ENCODE measurements at places on chromosomes 3 and 15.
A peak's percentile ranks its signal among the peaks of the same experiment; 100 is the strongest.

GRCh38 chr15:45702041-45702440, 67.2 kb downstream of the SQOR start:
- no peak for DNase-seq

GRCh38 chr15:57436961-57437360, 60.7 kb downstream of the CGNL1 start:
- DNase-seq, result no peak

DNA sequence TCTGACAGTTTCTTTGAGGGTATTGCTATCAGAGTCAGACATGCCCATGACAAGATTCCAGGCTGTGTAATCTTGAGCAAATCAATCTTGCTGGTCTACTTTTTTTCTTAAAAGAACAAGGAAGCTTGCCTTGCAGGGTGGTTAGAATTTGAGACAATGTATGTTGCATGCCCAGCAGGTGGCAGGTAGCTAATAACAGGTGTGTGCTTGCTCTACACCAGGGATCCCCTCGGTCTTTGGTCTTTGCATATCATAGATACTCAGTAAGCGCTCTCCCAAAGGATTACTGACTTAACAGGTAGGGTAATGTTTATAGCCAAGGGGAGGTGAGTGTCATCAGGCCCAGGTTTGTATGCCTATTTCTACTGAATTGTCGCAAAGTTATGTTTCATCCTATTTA, 37.3 kb downstream of the CACNA1D start:
- no peak for DNase-seq

- DNase-seq, result no peak
Measured at GRCh38 chr15:98746375-98747155, 98.2 kb downstream of the IGF1R start.

GRCh38 chr15:77454951-77455350, 34.3 kb downstream of the HMG20A start:
- DNase-seq, result no peak

- no peak for DNase-seq
Measured at GRCh38 chr15:74155766-74156417, 17.6 kb upstream of the ISLR start.

DNA sequence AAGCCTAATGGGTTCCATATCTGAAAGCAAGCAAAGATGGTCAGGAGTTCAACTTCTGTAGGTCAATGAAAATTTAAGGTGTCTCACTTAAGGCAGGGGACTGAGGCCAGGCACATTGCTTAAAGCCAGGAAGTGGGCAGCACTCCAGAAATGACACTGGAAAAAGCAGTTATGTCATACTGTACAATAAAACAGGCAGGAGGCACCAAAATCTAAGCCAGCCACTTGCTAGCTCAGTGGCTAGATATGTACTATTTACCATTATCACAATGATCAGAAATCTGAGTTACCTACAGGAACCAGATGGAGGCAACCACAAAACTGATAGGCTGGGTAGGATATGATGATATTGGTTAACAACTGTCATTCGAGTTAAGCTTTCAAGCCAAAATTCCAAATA, 57.3 kb downstream of the FRMD5 start:
- no peak for DNase-seq

DNA sequence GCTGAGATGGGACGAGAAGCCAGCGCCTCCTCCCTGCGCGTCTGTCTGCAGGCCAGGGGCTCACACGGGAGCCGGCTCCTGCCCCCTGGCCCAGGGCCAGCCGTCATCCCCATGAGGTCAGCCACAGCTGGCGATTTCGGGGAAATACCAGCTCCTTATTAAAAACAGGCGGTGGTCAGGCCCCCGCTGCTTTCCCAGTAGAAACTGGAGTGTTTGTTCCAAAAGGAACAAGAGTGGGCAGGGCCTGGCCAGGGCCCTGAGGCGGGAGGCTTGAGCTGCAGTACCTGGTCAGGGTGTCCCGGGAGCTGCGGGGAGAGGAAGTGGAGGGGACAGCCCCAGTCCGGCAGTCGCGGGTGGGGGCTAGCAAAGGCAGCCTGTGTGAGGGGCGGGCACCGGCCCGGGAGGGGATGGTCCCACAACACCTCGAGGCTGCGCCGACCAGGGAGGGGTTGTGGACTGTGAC, 17.8 kb downstream of the MYL3 start:
- no peak for DNase-seq

GRCh38 chr3:183385698-183386613, 42.5 kb downstream of the MCF2L2 start:
- DNase-seq, result peak; percentile 80

DNA sequence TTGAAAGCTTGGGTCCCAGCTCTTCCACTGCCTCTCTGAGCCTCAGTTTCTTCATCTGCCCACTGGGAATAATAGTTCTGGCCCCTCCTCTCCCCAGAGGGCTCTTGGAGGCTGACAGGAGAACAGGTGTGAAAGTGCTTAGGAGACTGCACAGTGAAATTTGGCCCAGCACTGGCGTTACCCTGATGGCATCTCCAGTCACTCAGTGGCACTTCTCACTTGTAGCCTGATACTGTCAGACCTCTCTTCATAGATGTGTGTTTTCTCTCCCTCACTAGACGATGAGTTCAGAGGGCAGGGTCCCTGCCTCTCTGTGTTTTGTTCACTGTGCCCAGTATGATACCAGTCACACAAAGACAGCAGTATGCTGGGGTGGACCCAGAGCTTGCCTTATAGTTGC, 22.2 kb upstream of the IGDCC3 start:
- DNase-seq, result no peak

GRCh38 chr15:93073465-93073952, 15.5 kb downstream of the RGMA start:
- no peak for DNase-seq

GRCh38 chr15:67839929-67840748, at the start of gene RNU6-1:
TSS of gene RNU6-1 (minus strand) at chr15:67840045.
- peak; percentile 94 for DNase-seq

GRCh38 chr3:63685340-63685739, 32.9 kb downstream of the SNTN start:
- no peak for DNase-seq

GRCh38 chr3:20417388-20418108, 231.5 kb upstream of the SGO1 start:
- no peak for DNase-seq

- no peak for DNase-seq
Measured at GRCh38 chr15:57570994-57571393, 20.7 kb upstream of the MYZAP start.

- no peak for DNase-seq
Measured at GRCh38 chr3:195591852-195592251, 8.1 kb upstream of the APOD start.

- no peak for DNase-seq
Measured at GRCh38 chr15:53535886-53536285, 223.6 kb downstream of the WDR72 start.

- no peak for DNase-seq
Measured at GRCh38 chr3:56837196-56837955, 35.6 kb upstream of the ARHGEF3 start.

DNA sequence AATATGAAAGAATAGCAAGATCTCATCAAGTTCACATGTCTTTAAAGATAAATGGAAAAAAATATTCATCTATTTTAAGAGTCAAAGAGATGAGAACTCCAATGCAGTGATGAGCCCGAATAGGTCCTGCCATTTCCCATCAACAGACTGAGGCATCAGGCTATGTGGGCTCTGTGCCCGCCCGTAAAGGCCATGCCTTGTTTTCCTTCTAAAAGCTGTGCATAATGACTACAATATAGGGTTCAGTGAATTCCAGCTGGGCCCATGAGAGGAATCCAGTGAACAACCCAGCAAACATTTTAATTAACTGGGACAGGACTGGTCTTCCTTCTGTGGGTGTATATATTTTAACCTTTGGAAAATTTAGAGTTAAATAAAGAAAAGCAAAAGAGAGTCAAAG, 44.6 kb downstream of the RASGRP1 start:
- no peak for DNase-seq

DNA sequence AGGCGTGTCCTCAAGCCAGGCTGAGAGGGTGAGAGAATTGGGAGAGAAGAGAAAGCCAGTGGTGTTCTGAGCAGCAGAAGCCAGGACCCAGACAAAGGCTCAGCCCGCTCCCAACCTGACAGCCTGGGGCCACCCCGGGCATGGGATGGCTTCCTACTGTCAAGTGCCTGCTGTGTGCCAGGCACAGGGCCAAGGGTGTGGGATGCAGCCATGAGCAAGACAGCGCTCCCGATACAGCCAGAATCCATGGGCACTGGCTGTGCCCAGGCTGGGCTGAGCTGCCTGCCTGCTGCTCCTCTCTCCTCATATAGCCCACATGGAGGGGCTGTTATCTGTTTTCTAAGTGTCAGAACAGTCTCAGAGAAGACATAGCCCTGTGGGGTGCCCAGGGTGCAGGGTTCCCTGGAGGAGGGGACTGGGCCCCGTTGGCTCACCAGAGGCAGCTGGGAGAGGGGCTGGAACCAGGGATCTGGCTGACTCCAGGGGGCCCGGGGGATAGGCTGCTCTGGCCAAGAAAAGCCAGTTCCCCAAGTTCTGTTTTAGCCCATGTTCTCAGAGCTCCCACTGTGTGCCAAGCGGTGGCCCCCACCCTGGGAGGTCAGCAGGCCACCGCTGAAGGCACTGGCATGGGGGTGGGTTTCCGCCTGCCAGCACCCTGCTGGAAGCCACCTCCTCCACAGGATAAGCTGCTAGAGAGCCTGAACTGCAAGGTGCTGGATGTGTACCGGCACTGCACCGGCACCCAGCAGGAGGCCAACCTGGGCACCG, 39.0 kb downstream of the CFAP100 start:
- DNase-seq, result peak; percentile 47

GRCh38 chr3:58241306-58242044, 3.9 kb downstream of the ABHD6 start:
- no peak for DNase-seq

GRCh38 chr15:31513178-31513577, 186.5 kb downstream of the KLF13 start:
- no peak for DNase-seq

GRCh38 chr15:51202783-51203182, 108.1 kb upstream of the TNFAIP8L3 start:
- DNase-seq, result no peak

DNA sequence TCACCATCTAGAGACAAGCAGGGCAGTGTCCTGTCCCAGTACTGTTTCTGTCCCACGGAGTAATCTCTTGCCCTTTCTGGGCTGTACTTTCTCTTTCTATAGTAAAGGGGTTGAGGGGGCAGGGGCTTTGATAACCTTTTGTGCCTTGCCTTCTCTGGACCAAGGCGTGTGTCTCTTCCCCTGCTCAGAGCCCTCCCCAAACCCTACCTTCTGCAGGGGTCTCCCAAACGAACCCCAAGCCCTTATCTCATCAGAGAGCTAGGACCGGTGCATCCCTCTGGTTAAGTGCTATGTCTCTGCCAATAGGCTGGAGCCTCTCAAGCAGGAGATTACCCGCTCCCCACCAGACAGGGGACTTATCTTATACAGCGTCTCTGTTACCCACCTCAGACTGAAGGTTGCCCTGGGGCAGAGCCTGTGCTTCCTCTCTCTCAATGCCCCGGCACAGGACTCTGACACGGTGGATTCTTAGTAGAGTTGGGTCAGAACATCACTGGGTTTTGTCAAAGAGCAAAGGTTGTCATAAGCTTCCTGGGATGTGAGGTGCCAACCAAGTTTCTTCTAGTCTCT, 2.9 kb downstream of the PLEKHO2 start:
- no peak for DNase-seq

DNA sequence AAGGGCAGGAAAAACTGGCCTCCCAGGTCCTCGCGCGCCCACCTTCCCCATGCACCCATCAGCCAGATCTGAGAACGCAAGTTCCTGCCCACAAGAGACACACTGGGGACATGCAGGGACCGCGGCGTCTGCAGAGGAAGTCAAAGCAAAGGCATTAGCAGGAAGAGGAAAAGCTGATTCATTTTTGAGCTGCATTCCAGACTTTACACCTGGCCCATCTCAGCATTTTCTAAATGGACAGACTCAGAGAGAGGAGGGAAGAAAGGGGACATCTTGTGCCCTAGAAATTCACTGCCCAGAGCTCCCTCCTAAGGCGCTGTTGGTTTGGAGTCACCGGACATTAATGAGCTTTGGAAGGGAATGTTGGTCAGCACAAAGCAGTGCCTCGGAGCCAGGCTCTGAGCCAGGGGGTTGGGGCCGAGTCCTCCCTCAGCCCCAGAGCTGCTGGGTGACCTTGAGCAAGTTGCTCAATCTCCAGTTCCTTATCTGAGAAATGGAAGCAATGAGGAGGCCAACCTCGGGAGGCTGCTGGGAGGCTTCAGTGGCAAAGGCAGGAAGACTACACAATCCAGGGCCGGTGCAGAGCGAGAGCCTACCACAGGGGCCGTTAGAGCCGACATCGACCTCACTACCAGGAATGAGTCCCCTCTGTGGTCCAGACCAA, 150.5 kb upstream of the IQSEC1 start:
- DNase-seq, result peak; percentile 34

DNA sequence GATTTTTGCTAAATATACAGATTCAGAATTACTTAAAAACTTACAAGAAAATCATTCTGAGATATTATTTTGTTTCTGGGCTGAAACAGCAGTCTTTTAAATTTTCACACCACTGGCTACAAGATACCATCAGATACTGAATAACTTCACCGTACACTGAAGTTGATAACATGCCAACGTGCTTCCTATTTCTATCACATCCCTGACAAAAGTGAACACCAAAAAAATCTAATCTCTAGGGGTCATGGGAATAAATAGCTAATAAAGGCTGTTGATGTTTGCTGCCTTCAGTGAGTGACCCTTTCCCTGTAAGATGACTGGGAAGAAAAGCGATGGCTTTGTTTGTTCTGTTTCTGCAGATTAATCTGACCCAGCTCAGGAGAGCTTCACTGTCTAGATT, 120.5 kb downstream of the DUT start:
- DNase-seq, result no peak

DNA sequence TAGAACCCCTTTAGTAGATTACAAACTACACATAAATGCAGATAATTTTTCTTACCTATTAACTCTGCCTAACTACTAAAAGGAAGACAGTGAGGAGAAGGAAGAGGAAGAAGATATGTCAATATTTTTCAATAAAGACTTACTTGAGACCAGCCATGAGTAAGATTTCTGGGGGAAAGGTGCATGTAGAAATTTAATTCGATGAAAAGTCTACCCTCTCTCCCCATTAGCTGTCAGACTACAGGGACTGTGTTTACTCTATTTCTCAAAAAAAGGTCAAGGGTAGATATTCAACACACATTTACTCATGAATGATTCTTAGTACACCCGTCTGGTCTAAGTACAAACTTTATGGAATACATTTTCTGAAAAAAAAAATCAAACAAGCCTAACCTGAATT, 6.8 kb downstream of the TSPAN3 start:
- DNase-seq, result no peak

- no peak for DNase-seq
Measured at GRCh38 chr3:109278141-109278540, 38.2 kb downstream of the DPPA2 start.

Data from Ammon's horn (tissue), 1 donor.